Activated CD4-positive, CD25-positive, alpha-beta regulatory T cell treated with anti-CD3 and anti-CD28 coated beads, Interleukin-2, amount 50 U/mL, for 24 hours (primary cell): ENCODE measurements at places on chromosomes 1 and 21.

GRCh38 chr1:84089867-84090266, 54.2 kb upstream of the PRKACB start:
- peak; percentile 44 for ATAC-seq

DNA sequence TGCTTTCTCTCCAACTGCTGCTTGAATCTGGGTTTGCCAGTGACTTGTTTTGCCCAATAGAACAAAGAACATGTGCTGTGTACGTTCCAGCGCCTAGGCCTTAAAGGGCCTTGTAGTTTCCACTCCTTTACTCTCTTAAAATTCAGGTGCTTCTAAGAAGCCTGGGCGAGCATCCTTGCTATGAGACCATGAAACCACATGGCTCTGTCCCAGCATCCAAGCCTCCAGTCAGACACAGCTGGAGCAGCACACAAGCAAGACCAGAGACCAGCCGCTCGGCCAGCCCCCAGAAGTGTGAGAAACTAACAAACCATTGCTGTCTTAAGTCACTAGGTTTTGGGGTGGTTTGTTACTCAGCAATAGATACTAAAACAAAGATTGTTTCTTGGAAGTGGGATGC, 15.1 kb downstream of the PLEKHO1 start:
- ATAC-seq, result no peak

GRCh38 chr1:168362991-168363390, 82.3 kb downstream of the TBX19 start:
- peak; percentile 90 for ATAC-seq

GRCh38 chr1:224922404-224923164, 6.9 kb upstream of the DNAH14 start:
- no peak for ATAC-seq

DNA sequence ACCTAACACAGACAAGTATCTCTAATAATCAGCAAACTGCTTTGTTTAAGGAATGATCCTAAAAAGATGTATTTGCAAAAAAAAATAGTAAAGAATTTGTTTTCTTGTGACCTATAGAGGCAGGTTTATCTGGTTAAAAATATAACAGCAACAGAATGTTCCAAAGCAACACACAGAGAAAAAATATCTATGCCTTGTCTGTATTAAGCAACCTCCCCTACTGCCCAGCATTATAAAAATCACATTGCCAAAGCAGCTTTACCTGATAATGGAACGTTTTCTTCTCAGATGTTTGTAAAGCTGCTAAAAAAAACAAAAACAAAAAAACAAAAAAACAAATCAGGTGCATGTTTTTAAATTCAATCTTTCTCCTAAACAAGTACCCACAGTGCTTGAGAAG, 24.7 kb downstream of the PALMD start:
- no peak for ATAC-seq

DNA sequence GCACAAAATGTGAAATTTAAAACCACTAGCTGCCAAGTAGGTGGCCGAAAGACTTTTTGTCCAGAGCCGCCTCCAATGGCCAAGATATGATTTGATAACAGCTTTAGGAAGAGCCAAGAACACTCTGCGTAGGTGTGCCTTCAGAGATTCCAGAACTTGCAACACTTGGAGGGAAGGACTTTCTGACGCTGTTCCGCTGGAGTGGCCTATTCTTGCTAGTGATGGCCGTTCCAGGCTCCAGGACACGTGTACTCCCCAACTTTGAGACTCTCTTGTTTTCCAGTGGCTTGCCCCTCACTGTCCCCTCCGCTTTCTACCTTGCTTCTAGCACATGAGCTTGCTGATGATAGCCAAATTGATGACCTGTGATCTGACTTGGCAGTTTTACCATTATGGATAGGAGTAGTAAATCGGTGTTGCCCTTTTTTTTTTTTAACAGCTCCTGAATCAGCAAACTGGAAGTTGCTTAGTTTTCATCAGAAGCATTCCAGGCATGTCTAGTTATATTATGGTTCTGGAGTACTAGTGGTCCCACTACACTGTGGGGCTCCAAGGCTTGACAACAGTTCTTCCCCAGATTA, 1.0 kb downstream of the PRDX6 start:
- no peak for ATAC-seq

GRCh38 chr21:26967062-26967913, at the start of gene ADAMTS5:
TSS of gene ADAMTS5 (minus strand) at chr21:26967088. CDS start at chr21:26966391, 697 bp downstream.
- no peak for ATAC-seq

- no peak for ATAC-seq
Observed at GRCh38 chr1:150034336-150034735, 23.8 kb upstream of the OTUD7B start.
